ENCODE measurements at places on chromosomes 1 and 21. TPM values are rescaled to one million over a fixed set of nuclear protein-coding genes. Genes with fewer than 3 reads are reported as not detected.
A peak's percentile ranks its signal among the peaks of the same experiment; 100 is the strongest.

TNNI3K gene
- 0.48 TPM for polyA plus RNA-seq

CFAP74 gene
- not detected for polyA plus RNA-seq

DMRTA2 gene
- polyA plus RNA-seq, result not detected

GRCh38 chr1:175005085-175005783 is 5.5 kb downstream of the CACYBP start:
- no peak for DNase-seq

- no peak for DNase-seq
Observed at GRCh38 chr1:157849229-157849875, 7.7 kb upstream of the CD5L start.

DNA sequence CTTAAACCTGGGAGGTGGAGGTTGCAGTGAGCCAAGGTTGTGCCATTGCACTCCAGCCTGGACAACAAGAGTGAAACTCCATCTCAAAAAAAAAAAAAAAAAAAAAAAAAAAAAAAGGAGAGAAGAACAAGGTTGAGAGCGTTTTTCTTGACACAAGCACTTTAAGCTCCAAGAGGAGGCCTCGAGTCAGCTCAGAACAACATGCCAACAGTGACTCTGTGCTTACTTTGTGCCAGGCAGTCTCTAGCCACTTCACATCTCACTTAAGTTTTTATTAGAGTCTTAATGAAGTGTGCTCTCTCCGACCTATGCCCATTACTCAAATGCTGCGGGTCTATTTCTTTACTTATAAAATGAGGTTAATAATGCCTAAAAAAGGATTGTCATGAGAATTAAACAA is 13.0 kb downstream of the ATP1A1 start:
- no peak for DNase-seq

- peak; percentile 86 for DNase-seq
Observed at GRCh38 chr1:11790880-11791715, 14.7 kb downstream of the MTHFR start.

DNA sequence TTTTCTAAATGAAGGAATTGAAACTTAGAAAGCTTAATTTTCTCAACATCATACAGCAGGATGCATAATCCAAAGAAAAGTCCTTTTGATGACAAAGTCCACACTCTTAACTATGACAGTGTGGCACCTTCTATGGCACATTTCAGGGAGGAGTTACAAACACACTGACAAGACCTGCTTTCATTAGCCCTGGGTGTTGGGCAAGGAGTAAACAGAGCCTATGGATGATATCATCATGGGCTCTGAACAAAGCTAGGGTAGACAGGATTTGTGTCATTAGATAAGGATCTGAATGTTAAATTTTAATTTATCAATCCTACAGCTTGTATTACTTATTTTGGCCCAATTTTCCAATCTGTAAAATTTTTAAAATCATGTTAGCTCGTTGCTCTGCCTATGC is 62.6 kb upstream of the DENND1B start:
- DNase-seq, result no peak

GRCh38 chr1:110051262-110051648 is 16.8 kb downstream of the STRIP1 start:
- no peak for DNase-seq

GRCh38 chr1:63774617-63775417 is 1.0 kb downstream of the ROR1 start:
- peak; percentile 91 for DNase-seq

DNA sequence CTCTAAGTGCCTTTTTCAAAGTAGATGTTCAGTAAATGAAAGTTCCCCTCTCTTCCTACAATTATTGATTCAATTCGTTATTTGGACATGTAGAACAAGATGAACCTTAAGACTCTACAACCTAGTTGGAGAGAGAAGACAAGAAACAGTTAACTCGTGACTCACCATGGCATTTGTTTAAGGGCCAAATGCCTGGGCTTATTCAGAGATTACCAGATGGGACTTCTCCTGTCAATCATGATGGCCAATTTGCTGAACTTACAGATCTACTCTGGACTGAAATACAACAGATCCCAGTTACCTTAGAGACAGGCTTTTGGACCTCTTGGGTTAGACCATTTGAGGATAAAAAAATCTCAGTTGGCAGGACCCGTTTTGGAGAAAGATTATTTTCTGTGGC is 93.5 kb downstream of the C1orf94 start:
- no peak for DNase-seq

DNA sequence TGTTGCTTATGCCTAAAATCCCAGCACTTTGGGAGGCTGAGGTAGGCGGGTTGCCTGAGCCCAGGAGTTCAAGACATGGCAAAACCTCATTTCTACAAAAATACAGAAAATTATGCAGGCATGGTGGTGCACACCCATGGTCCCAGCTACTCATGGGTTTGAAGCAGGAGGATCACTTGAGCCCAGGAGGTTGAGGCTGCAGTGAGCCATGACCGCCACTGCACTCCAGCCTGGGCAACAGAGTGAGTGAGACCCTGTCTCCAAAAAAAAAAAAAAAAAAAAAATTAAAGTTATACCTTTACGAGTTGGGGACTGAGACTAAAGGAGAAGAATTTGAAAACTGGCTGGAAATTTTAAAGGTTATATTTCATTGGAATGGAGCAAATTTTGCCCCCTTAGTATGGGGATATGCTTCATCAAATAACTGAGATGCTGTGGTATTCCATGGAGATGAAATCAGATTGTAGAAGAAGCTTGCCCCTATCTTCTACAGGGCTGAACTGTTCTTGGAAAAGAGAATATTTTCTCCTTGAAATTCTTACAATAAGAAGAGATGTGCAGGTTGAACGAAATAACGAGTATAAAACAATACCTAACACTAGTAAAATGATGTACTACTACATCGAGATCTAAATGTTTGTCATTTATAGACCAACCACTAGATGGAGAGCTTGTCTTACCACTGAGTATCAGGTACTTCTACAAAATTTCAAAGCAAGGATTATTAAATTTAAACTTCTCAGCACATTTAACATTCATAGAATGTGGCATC is 34.9 kb upstream of the SCYL3 start:
- peak; percentile 52 for DNase-seq

- no peak for DNase-seq
Observed at GRCh38 chr1:79302380-79302930, 295.9 kb upstream of the ADGRL4 start.

GRCh38 chr1:41611068-41611931 is 126.8 kb upstream of the EDN2 start:
- DNase-seq, result no peak

Measured in muscle of back (tissue), 13 donors.